ENCODE measurements at places on chromosomes 3 and 15. TPM values are rescaled to one million over a fixed set of nuclear protein-coding genes. Genes with fewer than 3 reads are reported as not detected.

- no peak for DNase-seq
These were observed 61.4 kb downstream of the GOLIM4 start for GRCh38 chr3:168034152-168034928.

- DNase-seq = no peak
These were observed 55.4 kb upstream of the SPTSSB start for GRCh38 chr3:161426758-161427157.

GRCh38 chr15:38894243-38894948 is 329.8 kb upstream of the RASGRP1 start:
- DNase-seq = peak; percentile 84

GRCh38 chr3:82587174-82587573 is 825.7 kb upstream of the GBE1 start:
- DNase-seq = no peak

ADGRG7 gene
- total RNA-seq = not detected

- no peak for DNase-seq
These were observed 197.3 kb upstream of the SLITRK3 start for GRCh38 chr3:165393461-165393860.

- DNase-seq = no peak
These were observed 20.7 kb downstream of the CCDC12 start for GRCh38 chr3:46955801-46956259.

DNA sequence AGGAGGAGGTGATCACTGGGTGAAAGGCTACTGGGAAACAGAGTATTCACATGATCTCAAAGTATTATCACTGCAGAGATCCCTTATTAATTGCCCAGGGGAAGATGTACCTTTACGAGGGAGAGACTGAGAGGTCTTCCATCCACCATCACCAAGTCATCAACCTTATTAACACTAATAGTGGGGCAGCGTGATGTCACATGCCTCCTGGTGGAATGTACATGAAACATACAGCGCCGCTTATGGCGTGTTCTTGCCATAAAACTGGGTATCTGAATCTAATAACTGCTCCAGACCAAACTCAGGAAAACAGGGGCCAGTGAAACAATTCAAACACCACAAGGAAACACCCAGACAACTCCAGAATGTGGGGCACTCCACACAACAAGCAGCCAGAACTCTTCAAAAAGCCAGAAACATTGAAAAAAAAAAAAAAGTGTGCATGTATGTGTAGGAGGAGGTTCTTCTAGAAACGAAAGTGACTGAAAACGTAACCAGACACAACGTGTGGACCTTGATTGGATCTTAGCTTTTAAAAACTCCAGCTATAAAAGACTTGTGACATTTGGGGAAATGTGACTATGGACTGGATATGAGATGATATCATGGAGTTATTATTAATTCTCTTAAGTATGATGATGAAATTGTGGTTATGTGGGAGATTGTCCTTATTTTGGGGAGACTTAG is 4.6 kb downstream of the STIMATE start:
- no peak for DNase-seq

MST1 gene
- total RNA-seq = 2.8 TPM

TFRC gene
- total RNA-seq = 281 TPM

DNA sequence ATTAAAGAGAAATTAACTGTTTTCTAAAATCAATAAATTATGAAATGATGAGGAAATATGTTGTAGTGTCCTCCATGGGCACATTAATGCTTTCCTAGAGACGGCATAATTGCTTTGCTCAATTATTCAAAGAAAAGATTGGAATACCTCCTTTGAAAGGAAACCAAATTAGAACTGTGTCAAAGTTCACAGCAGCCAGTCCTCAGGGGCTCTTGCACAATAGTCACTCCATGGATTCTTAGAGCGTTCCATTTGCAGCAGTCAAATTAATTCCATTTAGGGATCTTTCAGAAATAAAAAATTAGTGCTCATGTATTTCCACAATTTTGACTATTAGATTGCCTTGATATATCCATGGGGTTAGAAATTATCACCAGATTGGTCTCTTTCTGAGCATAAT is 841.6 kb upstream of the DPPA4 start:
- no peak for DNase-seq

SEMA3B gene
- 0.53 TPM for total RNA-seq

DNA sequence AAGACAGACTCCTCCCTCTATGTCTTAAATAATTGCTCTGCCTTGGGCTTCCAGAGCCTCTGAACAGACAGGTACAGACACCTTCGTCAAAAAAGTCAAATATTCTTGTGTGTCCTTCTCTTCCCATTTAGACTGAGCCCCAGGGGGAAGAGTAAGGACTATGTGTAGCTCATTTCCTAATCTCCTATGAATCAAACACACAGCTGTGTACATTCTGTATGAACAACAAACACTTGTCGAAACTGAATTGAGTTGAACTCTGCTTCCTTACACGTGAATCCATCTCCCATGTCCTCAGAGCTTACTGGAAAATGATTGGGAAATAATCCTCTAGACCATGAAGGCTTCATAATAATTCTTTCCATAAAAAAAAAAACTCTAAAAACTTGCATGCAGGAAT is 80.8 kb downstream of the MOBP start:
- DNase-seq = no peak

DNA sequence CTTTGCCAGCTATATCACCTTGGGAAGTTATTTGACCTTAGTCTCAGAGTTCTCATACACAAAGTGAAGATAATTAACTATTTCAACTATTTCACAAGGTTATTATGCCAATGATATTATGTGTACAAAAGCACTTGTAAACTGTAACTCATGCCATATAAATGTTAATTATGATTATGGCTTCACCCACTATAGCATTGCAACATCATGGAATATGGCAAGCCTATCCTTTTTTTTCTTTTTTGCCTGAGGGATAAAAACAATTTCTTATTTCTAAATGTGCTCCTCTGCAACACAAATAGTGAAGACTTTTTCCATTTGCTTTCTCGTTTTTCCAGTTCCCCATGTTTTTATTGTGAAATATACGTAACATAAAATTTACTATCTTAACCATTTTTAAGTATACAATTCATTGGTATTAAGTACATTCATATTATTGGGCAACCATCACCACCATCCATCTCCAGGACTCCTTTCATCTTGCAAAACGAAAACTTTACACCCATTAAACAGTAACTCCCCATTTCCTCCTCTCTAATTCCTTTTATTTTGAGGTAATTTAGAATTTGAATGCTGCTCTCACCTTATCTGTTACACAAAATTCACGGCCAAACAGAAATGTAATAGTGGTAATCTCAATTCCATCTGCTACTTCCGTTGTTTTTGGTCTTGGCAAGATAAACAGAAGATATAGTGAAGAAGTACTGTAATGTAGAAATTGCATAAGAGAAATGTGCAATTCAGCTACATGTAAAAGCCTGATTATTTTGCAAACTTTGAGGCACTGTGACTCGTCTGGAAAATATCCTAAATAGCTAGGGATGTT is 46.3 kb downstream of the NANOGP8 start:
- DNase-seq = no peak

DNA sequence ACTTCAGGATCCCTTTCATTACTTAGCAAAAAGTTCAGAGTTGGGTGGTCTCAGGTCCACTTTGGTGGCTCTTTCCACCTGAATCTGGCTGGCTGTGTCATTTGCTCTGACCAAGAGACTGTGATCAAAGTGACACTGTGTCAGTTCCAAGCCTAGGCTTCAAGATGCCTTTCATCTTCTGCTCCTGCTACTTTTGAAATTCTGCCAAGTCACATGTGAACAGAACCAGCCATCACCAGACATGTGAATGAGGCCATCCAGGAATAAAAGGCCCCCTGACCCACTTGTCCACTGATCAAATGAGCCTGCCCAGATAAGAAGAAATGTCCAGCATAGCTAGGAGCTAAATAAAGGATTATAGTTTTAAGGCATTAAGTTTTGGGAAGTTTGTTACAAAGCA is 132.2 kb downstream of the OSBPL10 start:
- DNase-seq = no peak

DNA sequence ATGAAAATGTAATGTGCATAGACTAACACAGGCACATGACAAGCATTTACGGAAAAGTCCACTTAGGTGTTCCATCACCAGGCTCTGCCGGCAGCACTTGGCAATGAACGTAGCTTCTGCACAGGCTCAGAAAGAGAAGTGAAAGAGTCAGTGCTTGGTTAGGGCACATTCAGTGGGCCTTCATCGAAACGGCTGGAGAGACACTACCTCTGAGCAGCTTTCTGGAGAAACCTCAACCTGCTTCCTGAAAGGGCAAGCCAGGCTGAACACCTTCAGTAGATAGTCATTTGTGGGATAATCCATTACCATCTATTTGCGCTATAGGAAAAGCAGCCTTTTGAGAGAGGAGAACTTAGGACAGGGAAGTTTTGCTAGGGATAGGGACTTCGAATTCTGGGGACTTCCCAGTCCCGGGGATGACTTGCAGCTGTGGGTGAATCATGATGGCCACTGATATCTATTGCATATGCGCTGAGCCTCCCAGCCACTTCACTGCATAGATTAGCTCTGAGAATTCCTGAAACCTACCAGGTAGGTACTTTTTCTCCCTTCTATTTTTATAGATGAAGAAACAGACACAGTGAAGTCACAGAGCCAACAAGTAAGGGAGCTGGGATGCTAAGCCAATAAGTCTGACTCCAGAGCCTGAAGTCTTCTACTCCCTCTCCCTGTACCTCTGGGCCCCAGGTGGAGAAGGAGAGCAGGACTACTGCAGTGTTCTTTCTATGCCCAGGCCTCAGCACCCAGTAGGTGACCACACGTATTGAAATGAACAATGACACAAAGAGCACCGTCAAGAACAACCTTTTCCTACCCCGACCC is 4.2 kb upstream of the SH2D7 start:
- DNase-seq = no peak

FBXW12 gene
- not detected for total RNA-seq

- DNase-seq = no peak
These were observed 333.0 kb downstream of the EPHA3 start for GRCh38 chr3:89440386-89440785.
